ENCODE measurements at places on chromosomes 12 and 14.

DNA sequence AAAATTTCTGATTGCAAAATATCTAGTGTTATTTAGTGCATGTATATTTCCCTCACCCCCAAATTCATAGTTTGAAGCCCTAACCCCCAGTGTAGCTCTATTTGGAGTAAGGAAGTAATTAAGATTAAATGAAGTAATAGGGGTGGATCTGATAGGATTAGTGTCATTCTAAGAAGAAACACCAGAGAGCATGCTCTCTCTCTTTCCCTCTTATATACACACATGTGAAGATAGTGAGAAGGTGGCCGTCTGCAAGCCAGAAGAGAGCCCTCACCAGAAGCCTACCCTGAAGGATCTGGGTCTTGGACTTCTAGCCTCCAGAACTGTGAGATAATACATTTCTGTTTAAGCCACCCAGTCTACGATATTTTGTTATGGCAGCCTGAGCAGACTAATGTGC lies 120.3 kb downstream of the TMEM30B start:
- no peak for DNase-seq

- no peak for DNase-seq
These were observed 6.3 kb downstream of the GSTZ1 start for GRCh38 chr14:77327111-77327510.

DNA sequence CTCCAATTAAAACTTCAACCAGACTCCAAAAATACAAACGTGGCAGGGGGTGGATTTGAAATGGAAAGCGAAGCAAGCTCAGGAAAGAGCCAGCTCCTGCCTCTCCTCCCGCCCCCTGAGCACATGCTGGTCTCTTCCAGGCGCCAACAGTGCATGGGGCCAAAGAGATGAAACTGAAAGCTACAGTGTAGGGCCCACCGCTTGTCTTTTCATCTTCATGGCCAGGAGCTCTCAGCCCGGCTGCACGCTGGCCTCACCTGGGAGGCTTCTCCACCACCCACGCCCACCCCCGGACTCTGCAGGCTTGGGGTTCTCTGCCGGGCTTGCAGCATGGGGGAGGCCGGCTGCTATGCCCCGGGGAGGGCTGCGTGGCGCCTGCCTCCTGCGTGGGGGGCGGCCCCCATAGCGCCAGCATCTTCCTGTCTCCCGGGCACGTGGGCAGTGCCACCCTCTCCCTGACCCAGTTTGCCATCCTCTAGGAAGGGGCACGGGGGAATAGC lies 2.0 kb downstream of the RIMBP2 start:
- no peak for DNase-seq

DNA sequence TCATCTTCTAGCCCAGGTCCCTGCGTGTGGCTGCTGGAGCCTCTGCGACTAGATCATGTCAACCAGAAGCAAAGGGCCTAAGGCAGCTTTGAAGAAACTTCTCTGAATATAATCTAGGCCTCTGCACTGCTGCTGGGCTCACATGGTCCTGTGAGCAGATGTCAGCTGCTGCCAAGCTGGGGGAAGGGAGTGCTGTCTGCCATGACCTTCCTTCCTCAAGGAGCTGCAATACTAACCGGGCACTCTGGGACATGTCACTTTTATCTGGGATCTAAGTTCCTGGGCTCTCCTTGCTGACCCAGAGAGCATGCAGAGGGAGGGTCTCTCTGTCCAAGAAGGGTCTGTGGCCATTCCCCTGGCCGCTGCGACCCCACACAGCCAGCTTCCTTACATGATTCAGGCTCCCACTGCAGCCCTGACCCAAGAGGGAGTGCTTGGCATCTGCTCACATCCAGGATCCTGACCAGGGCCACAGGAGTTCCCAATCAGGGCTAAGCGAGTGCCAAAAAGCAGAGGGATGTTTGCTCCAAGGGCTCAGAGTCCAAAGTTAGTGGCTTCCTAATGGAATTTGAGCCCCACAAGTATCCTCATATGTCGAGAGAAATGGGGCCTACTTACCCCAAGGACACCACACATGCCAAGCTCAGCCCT lies 74.0 kb downstream of the PLEKHG3 start:
- DNase-seq = no peak

GRCh38 chr14:70149596-70150165 lies 39.1 kb downstream of the SLC8A3 start:
- no peak for DNase-seq

DNA sequence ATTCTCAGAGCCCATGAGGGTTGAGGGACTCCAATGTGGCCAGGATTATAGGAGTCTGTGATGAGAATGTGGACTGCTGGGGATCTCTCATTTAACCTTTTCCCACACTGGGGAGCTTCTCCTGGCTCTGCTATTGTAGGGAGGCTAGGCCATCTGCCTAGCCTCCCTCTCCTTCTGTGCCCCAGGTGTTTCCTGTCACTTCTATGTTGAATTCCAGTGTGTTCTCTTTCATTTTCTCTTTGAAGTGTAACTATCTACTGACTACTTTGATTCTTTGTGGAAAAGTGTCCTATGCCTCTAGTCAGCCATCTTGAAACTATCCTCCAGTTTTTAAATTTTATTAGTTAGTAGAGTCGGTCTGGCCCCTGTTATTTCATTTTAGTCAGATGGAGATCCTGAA lies 53.4 kb upstream of the ABCD2 start:
- DNase-seq = no peak

Data from aorta (tissue), 5 donors.